ENCODE measurements at places on chromosomes 5 and 9.

DNA sequence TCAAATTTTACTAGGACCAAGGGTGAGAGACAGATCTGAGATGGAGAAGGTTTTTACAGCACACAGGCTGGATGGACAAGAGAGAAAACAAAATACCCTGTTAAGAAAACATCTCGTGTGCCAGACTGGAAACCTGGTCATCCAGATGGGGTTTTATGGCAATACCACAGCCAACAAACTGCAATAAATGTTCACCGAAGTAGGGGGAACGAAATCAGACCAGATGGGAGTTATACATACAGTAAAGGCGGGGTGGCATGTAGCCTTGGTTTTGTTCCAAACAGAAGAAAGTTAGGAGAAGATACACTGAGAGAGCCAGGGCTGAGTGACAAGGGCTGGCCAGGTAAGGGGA, 63.3 kb downstream of the DCP2 start:
- DNase-seq: no peak

GRCh38 chr5:157388111-157388710, 71.8 kb upstream of the NIPAL4 start:
- no peak for DNase-seq

DNA sequence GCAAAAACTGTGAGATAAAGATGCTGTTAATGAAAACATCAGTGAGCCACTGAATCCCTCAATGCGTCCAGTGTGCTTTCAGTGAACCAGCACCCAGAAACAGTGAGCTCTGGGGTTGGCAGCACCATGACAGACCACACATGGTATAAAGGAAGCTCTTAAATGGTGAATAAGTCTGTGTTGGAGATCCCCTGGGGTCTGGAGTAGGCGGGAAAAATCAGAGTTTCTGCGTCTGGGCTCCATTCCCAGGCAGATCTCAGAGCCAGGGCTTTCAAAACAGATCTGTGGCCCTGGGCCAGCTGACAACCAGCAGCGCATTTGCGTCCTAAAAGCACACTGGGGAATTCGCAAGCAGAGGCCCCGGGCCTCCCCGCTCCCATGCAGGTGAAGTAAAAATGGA, 233.5 kb downstream of the FRMD3 start:
- no peak for DNase-seq

DNA sequence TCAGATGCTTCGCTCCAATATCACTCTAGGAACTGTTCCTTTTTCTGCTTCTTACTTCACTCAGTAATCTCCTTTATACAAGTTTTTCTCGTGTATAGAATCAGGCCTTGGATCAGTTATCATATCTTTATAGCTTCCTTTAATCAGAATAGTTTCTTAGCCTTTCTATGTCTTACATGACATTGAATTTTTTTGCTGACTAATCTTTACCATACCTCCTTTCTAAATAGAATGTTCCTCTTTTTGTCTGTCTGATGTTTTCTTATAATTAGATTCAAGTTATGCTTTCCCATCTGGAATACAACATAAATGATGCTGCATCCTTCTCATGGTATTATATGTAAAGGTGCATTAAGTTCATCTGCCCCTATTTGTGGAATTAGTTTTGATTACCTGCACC, 40.2 kb upstream of the TYRP1 start:
- DNase-seq: no peak

All from Kasumi-1 (cell line).